ENCODE measurements at places on chromosomes 7 and 10. TPM values are rescaled to one million over a fixed set of nuclear protein-coding genes. Genes with fewer than 3 reads are reported as not detected.
A peak's percentile ranks its signal among the peaks of the same experiment; 100 is the strongest.

GRCh38 chr7:27156508-27156898, at the start of gene HOXA7:
TSS of gene HOXA7 (minus strand) at chr7:27156675. CDS start at chr7:27156545, 130 bp downstream.
- DNase-seq, result no peak

- no peak for DNase-seq
Observed at GRCh38 chr10:48455055-48455391, 148.5 kb downstream of the MAPK8 start.

VAX1 gene
- not detected for total RNA-seq

- DNase-seq, result no peak
Observed at GRCh38 chr10:116723428-116724281, 18.7 kb downstream of the HSPA12A start.

GRCh38 chr7:106065575-106066500, 46.3 kb downstream of the SYPL1 start:
- peak; percentile 61 for DNase-seq

DNA sequence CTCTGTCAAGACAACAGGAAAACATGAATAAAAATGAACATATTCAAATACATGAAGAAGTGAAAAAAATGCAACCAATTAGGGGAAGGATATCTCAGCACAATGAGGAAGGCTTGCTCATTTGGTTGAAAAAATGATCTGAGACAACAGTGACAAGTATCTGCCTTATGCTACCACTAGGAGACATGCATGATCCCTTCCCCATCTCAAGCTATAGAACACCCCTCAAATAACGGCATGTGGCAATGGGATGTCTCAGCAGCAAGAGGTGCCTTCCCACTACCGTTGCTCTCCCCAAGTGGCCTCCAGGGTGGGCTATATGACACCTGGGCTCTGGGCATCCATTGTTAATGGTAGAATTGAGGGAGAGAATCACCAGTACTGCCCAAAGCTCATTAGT, 98.1 kb upstream of the RSU1 start:
- DNase-seq, result no peak

TCF7L2 gene
- total RNA-seq, result 44.4 TPM

- no peak for DNase-seq
Observed at GRCh38 chr10:121112136-121112535, 261.0 kb downstream of the WDR11 start.

DNA sequence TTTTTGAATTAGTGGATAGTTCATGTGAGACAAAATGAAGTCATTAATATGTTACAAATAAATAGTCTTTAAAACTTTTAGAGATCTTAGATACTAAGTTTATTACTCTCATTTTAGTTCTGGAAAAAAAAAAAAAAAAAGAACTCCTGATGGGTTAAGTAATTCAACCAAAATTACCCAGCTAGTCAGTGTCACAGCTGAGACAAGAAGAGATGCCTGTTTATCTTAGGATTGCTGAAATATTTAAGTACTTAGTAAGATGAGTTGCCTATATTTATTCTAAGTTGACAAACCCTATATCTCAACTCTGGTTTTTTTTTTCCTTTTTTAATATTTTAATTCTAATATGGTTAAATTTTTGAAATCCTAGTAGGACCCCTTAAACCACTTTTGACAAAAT, 781.0 kb upstream of the LRRN3 start:
- DNase-seq, result no peak

GIMAP1 gene
- 5.2 TPM for total RNA-seq

FRMD4A gene
- total RNA-seq, result 24.8 TPM

FAM25C gene
- not detected for total RNA-seq

PDSS1 gene
- total RNA-seq, result 18.4 TPM
